Activated T-cell treated with anti-CD3 and anti-CD28 coated beads for 24 hours (primary cell): ENCODE measurements at places on chromosomes 13 and 19.
A peak's percentile ranks its signal among the peaks of the same experiment; 100 is the strongest.

- DNase-seq: no peak
Measured at GRCh38 chr13:75581874-75582640, 32.5 kb downstream of the UCHL3 start.

DNA sequence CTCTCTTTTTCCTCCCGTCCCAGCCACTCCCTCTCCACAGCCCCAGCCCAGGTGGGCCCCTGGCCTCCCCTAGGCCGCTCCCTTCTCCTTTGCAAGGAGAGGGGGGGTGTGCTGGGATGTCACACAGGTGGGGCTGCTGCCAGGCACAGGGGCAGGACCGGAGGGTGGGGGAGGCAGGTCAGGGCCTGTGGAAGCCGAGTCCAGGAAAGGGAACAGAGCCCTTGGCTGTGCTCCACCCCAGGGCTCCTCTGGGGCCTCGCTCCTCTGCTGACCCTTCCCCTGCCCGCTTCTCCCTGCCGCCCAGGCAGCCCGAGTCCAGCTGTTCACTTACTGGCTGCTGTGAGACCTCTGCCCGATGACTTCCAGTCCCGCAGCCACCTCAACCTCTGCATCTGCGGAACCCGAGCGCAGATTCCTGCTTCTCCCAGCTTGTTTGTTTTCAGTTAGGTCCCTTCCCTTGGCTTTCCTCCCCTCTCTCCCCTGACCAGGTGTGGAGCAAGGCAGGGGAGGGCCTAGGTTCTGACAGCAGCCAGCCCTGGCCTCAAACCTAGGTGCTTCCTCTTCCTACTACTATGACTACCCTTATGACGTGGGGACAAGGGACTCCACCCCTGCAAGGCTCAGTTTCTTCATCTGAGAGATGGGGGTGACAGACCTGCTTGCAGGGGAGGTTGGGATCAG lies 850 bp upstream of the KLK11 start:
- no peak for DNase-seq

DNA sequence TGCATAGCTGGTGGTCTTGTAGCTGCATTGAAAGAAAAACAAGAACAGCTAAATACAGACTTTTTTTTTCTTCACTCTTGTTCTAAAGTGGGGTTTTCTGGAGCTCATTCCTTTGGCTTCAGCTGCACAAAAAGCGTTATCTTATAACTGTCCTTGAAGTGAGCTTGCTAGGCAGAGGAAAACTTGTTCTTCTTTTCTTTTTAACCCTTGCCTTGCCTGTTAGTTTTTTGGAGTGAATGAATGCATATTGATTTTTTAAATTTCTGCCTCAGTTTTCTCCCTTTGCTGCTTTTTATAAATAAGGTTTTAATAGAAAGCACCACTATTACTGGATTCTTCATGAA lies 1.5 kb downstream of the ZNF765 start:
- no peak for DNase-seq

- DNase-seq: no peak
Measured at GRCh38 chr19:33332248-33332647, 29.9 kb upstream of the CEBPA start.

GRCh38 chr19:40464059-40465024 lies 1.2 kb downstream of the BLVRB start:
- DNase-seq: peak; percentile 68

- DNase-seq: no peak
Measured at GRCh38 chr19:17989425-17990094, 18.4 kb upstream of the ARRDC2 start.

GRCh38 chr13:41494202-41494601 lies 36.9 kb downstream of the RGCC start:
- DNase-seq: no peak

GRCh38 chr19:4414144-4414799 lies 11.8 kb downstream of the CHAF1A start:
- DNase-seq: no peak

GRCh38 chr19:32287811-32288227 lies 57.6 kb upstream of the ZNF507 start:
- DNase-seq: peak; percentile 2

DNA sequence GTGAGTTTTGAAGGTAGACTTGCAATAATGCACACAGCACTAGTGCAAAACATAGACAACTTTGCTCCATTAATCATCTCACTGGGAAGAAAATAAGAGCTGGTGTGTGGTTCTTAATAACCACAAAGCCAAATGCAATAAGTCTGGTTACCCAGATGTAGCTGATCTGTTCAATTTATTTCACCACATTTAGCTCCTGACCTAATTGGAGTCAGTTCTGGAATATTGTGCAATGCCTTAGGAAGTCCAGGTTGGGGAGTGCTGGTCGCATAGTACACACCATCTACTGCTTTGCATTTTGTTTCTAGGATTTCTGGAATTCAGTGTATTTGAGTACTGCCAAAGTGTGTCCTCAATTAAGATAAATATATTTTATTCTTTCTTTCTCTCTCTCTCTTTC lies 483.3 kb upstream of the SPRY2 start:
- DNase-seq: no peak

DNA sequence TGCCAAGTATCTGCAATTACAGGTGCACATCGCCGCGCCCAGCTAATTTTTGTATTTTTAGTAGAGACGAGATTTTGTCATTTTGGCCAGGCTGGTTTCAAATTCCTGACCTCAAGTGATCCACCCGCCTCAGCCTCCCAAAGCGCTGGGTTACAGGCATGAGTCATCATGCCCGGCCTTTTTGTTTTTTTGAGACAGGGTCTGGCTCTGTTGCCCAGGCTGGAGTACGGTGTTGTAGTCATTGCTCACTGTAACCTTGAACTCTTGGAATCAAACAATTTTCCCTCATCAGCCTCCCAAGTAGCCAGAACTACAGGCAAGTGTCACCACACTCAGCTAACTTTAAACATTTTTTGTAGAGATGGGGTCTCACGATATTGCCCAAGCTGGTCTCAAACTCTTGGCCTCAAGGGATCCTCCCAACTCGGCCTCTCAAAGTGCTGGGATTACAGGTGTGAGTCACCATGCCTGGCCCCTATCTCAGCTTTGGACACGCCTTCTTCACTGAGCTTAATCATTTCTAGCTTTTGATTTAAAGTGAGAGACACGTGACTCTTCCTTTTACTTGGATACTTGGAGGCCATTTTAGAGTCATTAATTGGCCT lies 4.0 kb upstream of the IRGC start:
- no peak for DNase-seq
